Activated CD4-positive, alpha-beta T cell treated with anti-CD3 and anti-CD28 coated beads, Interleukin-2, amount 50 U/mL, for 1 hour (primary cell): ENCODE measurements at places on chromosomes 6 and 20.

DNA sequence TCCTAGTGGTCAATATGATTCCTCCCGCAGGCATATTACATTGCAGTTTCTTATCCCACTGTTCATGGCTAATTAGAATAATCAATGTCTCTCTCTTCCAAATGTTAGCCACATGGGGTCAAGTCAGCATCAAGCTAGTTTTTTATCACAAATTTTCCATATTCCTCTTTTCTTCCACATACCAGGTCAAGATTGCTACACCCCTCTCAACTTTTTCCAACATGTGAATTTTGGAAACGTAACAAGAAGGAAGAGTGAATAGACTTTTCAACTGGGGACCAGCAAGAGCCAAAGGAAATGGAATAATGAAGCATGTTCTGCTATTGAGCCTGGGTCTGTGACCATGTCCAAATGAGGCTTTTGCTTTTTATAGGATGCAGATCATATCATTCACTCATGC is 65.1 kb downstream of the SOD2 start:
- no peak for DNase-seq

DNA sequence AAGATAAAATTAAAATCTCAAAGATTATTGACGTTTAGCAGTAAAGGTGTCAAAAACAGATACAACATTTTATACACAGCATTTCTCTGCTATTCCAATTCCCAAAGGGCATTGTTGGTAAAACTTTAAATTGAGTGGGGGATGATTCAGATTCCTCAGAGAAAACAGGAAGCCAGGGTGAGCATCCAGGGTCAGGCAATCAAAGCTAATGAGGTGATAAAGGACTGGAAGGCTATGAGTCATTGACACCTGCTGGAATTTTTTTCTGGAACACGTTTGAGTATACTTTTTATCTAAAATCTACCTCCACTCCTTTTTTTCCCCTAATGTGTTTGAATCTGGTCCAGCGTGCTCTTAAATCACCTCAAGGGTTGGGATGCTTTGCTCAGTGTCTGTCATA is 52.2 kb downstream of the FKBP1C start:
- no peak for DNase-seq

- no peak for DNase-seq
Measured at GRCh38 chr6:15293674-15294073, 47.8 kb downstream of the JARID2 start.

- no peak for DNase-seq
Measured at GRCh38 chr20:14673164-14673563, 335.8 kb upstream of the FLRT3 start.

DNA sequence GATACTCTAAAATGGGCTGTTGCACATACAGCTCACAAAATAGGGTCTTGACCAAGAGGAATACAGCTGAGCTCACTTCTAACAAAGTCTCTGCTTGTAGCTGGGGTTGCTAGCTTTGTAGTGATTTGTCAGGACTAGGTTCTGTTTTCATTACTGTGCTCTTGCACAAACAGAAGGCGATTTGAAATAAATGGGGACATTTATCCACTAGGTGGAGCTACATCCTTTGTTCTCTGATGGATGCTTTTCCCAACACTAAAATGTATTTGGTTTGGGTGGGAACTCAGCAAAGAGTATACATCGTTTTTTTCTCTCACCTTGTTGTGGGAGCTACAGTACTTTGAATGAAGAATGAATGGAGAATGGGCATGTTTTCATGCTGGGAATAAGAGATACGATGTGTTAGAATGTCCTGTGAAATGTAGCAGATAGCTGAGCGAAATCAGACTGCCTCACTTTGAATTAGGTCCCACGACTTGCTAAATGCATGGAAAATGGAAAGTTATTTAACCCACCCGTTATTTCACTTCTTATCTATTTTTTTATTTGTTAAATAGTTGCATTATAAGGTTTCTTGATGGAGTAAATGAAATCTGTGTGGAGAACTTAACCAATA is 494.7 kb upstream of the MAP3K7 start:
- no peak for DNase-seq

DNA sequence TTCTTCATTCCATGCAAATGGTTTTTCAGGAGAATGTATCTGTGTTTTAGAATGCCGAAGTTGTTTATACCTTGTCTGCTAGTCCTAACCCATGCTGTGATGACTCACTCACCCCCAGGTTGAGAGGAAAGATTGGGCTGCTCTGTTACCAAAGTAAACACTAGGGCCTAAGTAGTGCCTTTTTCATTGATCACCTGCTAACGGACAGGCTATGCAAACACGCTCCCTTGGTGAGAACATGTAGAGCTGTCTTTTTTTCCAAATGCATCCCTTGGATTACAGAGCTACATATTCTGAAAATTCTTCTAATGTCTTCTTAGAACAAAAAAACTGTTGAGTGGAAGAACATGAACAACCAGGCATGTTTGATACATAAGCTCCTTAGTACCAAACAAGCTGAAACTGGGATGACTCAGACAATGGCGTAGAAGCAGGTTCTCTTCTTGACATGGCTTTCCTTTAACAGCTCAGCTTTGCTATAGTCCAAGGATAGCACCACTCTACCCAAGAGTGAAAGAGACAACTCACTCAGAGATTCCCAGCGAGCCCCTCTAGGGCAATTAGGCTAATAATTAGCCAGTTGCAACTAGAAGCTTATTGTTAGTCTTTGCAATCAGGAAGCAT is 20.5 kb downstream of the PERP start:
- no peak for DNase-seq

- DNase-seq = no peak
Measured at GRCh38 chr20:32586291-32586690, 1.2 kb upstream of the NOL4L start.

DNA sequence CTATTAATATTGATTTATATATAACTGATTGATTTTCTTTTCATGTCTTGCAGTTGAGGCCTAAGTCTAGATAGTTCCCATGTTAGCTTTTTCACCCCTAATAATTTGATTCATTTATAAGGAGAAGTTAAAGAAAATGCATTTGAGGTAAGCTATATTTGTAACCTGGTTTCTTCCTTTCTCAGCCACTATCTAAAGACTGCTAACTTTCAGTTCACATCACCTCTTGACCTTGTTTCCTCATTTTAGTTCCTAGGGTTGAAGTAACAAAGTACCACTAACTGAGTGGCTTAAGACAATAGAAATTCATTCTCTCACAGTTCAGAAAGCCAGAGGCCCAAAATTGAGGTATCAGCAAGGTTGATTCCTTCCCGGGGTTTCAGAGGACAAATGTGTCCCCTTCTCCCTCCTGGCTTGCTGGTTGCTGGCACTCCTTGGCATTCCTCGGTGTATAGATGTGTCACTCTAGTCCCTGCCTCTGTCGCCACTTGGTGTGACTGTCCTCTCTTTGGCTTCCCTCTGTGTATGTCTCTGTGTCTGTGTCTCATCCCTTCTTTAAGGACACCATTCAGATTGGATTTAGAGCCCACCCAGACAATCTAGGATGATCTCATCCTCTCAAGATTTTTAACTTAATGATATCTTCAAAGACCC is 55.9 kb upstream of the C20orf144 start:
- DNase-seq = no peak

DNA sequence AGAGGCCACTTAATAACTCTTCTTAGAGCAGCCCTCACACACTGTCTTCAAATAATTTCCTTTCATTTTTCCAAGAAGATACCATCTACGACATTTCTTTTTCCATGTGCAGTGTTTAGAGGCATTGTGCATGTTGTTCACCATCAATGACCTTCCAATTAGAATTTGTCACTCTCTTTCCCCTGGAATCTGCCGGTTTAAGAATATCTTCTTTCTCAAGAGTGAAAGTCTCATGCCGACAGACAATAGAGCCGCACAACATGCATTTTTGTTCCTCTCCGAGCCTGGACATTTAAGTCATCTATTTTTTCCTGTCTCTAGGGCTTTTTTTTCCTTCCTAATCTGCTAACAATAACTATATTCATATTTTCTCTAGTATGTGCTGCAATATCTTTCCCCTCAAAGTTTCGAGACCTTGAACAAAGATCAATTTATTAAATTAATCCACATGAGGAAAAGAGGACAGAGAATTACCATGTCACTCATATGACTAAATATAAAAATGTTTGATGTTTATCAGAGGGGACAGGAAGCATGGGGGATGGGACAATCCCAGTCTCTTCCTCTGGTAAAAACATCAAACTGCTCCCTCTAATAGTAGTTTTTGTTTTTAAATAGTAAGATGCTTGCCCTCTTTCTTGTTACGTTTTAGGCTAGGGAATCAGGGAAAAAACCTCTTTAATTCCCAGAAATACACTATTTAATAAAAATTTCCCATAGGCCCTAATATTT is 893.4 kb downstream of the C6orf118 start:
- no peak for DNase-seq

DNA sequence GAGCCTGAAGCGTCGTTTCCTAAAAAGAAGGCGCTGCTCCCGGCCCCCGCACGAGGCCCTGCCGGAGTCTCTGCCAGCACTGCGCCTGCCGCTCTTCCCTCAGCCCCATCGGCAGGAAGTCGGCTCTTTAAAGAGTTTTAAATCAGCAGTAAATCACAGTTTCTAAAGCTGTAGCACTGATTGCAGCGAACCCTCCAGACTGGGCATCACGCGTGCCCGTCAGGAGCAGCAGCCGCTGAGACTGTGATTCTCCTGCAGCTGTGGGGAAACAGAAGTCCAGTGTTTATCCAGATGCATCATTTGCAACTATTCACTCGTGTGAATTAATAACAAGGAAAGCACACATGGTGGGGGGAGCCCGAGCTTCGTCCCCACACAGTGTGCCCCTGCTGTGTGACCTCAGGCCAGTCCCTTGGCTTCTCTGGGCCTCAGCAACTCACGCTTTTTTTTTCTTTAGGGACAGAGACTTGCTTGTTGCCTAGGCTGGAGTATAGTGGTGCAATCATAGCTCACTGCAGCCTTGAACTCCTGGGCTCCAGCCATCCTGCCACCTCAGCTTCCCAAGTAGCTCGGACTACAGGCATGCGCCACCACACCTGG is 28.3 kb downstream of the DLL1 start:
- no peak for DNase-seq

DNA sequence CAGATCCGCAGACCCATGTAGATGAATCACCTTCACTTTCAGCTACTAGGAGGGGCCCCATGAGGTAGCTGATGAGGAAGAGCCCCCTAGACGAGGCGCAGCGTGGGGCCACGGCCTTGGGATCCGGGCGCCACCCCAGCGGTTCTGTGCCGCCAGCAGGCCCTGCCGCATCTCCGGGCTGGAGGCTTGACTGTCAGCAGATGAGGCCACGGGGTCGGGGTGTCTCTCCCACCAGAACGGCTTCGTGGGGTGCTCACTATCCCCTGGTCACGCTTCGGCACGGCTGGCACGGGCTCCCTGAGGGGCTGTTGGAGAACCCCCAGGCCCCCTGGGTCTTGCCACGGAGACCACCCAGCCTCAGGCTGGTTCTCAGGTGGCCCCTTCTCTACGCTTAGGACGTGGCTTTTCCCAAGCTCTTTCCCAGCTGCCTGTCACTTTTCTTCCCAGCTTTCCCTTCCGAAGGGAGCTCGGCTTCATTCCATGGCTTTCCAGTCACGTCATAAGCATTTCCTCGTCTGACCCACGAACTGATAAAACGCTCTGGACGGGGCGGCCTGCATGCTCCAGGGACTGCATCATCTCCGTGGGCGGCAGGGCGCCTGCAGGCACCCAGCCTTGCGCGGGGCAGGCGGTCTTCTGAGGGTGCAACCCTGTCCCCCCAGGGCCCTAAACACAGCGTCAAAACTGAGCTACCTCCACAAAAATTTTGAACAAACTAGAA is 85.9 kb downstream of the THBS2 start:
- no peak for DNase-seq

GRCh38 chr20:36281785-36282380 is 24.3 kb upstream of the DLGAP4 start:
- DNase-seq = no peak

- DNase-seq = no peak
Measured at GRCh38 chr6:43952746-43953145, 174.5 kb downstream of the MRPL14 start.

DNA sequence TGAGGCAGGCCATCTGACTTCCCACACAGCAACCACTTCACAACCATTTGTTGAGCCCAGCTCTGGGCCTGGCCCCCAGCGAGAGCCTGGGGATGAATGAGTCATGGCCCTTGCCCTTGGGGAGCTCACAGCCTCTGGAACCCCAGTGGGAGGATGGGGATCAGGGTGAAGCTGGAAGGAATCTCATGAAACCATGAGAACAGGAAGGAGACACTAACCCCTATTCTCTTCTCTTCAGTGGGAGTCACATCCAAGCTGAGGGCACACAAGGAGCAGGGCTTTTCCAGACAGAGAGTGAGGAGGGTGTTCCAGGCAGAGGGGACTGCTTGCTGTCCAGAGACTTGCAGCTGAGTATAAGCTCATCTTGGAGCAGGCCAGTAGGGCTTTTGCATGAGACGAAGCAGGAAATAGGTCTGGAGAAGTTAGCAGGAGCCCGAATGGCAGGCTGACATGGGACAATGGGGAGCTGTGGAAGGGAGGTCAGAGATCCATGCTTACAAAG is 7.5 kb downstream of the FOXS1 start:
- DNase-seq = no peak

DNA sequence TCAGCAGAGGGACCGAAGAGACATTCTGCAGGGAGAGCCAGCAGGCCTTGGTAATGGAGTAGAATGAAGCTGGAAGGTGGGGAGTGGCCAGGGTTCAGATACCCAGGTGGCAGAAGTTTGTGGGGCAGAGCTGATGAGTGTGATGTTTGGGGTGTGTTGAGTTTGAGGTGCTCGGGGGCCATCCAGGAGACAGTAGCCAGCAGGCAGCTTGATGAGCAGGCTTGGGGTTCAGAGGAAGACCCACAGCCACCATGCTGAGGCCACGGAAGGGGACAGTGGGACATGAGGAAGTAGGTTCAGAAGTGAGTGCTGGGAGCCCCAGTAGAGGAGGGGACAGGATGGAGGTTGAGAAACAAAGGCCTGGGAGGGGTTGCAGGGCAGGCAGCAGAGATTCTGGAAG is 11.1 kb upstream of the FOXS1 start:
- DNase-seq = no peak

- no peak for DNase-seq
Measured at GRCh38 chr6:144036064-144036834, 28.2 kb upstream of the PLAGL1 start.

- no peak for DNase-seq
Measured at GRCh38 chr20:51831866-51832265, 29.5 kb upstream of the SALL4 start.

DNA sequence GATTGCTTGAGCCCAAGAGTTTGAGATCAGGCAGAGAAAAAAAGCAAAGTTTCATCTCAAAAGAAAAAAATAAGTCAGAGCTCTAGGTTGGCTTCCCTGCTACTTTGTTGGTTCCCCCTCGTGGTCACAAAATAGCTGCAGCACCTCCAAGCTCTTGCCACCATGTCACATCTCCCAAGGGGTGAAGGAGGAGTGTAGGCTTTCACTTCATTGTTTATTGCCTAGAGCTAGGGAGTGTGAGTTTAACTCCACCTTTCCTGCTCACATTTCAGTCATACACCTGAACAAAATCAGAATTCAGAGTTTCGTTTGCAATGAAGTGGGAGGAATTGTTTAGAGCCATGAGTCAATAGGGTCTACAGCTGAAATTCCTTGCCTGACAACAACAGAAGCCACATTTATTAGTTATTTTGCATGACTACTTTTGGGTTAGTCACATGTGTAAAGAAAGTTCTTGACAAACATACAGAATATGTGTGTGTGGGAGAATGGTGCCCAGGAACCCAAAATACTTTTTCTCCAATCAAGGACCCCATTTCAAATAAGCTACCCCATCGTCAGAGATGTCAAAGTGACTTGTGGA is 56.2 kb upstream of the UFL1 start:
- no peak for DNase-seq
